ENCODE measurements at places on chromosomes 3 and 15.

GRCh38 chr3:142272200-142272891 is 47.0 kb upstream of the GK5 start:
- no peak for DNase-seq

DNA sequence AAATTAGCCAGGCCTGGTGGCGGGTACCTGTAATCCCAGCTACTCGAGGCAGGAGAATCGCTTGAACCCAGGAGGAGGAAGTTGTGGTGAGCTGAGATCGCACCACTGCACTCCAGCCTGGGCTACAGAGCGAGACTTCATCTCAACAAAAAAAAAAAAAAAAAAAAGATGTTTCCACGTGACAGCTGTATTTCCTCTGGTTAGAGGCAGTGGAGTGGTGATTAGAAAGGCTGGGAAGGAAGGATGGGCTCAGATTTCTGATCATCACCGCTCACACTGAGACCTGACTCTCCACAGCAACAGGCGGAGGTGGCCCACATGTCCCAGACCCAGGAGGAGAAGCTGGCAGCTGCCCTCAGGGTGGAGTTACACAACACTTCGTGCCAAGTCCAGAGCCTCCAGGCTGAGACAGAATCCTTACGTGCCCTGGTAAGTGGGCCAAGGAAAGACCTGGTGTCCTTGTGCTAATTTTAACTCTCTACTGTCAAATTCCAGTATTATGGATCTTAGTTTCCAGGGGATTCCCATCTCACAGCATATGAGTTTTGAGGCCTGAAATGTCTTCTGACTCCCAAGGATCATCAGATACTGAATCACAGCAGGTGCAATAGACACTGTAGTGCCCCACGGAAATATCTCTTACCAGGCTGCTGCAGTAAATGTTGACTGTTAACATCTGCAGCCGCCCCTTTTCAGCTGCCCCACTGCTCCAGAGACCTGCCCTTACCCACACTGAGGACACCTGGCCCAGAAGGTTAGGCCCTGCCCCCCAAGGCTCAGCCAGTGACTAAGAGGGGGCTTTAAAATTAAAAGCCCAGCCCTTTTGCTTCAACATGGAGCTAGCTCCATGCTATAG is 66.9 kb downstream of the BFSP2 start:
- DNase-seq = no peak

GRCh38 chr15:30065025-30065801 is 17.5 kb upstream of the GOLGA8J start:
- peak; percentile 18 for DNase-seq

DNA sequence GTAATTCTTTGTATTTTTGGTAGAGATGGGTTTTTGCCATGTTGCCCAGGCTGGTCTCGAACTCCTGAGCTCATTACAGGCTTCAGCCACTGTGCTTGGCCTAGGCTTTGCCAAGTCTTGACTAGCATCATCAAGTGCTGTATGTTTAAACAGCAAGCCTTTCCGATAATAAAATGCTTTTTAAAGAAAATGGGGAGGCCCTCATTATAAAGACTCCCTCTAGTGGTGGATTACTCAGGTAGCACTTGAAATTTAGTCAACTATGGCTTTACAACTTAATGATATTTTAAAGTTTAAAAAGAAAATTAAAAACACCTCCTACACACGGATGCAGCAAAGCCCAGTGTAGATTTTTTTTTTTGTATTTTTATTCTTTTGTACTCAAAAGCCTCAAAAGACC is 213.6 kb downstream of the GAP43 start:
- DNase-seq = no peak

GRCh38 chr15:99478977-99479376 is 86.8 kb upstream of the MEF2A start:
- no peak for DNase-seq

DNA sequence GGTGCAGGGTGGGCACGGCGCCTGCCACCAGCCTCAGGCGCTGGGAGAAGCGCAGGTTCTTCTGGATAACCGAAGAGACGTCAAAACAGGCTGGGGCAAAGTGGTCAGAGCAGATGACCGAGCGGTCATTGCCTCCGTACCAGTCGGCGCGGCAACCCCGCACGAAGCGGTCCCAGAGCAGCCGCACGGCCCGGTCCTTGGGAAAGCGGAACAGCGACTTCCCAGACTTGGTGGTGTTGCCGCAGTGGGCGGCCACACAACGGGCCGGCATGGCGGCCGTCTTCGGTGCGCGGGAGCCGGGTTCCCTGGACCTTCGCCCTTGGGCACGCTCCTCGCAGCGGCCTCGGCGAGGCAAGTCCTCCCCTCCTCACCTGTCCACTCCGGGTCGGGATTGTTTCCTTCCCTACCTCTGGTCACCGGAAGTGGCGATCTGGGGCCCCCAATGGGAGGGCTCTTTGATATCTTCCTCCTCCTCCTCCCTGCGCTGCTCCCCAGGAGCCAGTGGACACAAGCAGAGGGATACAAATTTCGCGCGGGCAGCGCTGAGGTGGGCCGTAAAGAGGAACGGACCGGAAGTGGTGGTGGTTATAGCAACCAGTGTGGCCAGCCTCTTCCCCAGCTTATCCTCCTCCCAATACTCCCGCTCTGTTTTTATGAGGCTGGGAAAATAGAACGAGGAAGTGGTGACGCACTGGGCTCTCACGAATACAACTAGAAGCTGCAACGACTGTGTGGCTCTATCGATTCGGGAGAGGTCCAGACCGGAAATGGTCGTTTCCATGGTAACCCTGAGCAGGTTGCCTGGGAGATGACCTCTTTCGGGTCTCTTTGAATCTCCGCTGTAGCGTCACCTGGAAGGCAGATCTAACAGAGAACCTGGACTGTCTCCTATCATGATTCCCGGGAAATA is at the start of the genes LRRC49 and THAP10:
LRRC49 (plus strand) TSS at position 825 of the 910 bp plus-strand sequence; CDS start at position 894, 69 bp downstream.
THAP10 (minus strand) TSS at position 432 of the 910 bp plus-strand sequence; CDS start at position 271, 161 bp downstream.
- DNase-seq = peak; percentile 89
